ENCODE measurements at places on chromosomes 4 and X.

DNA sequence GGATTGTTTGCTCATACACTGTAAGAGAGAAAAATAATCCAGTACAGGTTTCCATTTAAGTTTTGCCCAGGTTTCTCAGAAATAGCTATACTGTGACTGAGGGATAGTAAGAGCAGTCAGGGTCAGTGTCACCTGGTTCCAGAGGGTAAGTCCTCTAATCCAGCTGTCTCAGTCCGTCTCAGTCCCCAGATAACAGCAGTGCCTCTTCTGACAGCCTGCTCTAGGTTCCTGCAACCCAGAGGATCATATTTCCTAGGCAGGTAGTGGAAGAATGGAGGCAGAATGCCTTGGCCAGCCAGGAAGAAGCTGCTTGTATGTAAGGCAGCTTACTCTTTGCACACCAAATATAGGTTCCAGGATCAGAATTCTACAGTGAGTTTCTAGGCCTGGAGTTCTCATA, 22.6 kb upstream of the GNRHR start:
- no peak for DNase-seq

DNA sequence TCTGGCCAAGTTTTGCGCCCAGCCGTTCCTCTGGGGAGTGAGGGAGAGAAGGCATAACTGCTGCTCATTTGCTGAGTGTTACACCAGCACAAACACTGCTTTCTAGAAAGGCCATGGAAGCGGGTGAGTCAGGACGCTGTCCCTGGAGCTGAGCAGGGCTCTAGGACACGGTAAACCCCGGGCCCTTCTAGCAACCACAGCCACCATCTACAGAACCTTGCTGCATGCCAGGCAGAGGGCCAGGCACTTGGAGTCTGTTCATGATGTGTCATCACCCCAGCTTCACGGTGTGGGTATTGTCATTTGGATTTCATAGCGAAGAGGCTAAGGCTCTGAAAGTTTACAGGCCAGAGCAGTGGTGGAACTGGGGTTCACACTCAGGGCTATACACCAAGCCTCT, 31.8 kb upstream of the C4orf50 start:
- DNase-seq: no peak

- DNase-seq: no peak
These were observed 365.2 kb downstream of the PRDM5 start for GRCh38 chr4:120557372-120557771.

- no peak for DNase-seq
These were observed 47.1 kb downstream of the FBXO8 start for GRCh38 chr4:174236359-174236758.

DNA sequence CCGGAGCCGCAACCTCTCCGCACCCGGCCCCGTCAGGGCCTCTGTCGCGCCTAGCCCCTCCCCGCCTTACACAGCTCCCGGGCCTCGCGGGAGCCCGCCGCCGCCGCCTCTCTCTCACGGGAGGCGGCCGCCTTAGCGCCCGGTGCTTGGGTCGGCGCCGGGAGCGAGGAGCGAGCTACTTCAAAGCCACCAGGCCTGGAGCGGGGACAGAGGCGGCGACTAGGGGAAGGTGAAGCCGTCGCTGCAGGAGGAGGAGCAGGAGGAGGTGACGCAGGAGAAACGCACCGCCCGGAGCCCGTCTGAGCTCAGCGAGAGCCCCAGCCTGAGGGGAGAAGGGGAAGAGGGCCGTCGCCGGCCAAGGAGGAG, 250 bp downstream of the USP9X start:
- DNase-seq: peak; percentile 57

GRCh38 chr4:146525754-146526153, 4.0 kb upstream of the SLC10A7 start:
- no peak for DNase-seq

- no peak for DNase-seq
These were observed 45.0 kb upstream of the ARHGEF6 start for GRCh38 chrX:136825771-136826170.

DNA sequence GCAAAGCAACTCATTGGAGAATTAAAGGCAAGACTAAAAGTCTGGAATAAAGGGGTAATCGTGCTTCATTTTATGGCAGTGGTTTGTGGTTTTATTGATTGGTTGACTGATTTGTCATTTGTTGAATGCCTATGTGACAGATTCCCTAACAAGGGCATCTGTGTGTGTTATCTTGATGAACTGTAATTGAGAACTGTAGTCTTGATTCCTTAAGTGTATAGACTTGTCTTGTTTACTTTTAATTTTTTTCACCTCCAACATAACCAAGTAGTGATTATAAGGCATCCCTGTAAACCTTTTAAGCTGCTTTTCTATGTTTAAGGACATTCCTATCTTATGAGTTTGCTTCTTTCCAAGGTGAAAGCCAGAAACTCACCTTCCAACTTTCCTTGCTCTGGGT, 216.0 kb upstream of the TAPT1 start:
- no peak for DNase-seq

- DNase-seq: no peak
These were observed 361.8 kb downstream of the PPP3CA start for GRCh38 chr4:100985576-100985975.

DNA sequence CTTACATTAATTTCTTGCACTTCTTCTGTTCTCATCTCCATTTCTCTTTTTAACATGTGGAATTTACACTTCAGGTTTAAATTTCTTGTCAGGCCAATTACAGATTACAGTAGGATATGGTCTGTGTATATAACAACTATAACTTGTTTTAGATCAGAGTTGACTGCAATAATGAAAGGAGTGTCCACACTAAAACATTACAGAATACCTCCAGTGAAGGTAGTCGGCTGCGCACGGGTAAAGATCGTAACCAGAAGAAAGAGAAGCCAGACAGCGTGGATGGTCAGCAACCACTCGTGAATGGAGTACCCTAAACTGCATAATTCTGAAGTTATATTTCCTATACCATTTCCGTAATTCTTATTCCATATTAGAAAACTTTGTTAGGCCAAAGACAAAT, 32.6 kb upstream of the FMR1NB start:
- no peak for DNase-seq

DNA sequence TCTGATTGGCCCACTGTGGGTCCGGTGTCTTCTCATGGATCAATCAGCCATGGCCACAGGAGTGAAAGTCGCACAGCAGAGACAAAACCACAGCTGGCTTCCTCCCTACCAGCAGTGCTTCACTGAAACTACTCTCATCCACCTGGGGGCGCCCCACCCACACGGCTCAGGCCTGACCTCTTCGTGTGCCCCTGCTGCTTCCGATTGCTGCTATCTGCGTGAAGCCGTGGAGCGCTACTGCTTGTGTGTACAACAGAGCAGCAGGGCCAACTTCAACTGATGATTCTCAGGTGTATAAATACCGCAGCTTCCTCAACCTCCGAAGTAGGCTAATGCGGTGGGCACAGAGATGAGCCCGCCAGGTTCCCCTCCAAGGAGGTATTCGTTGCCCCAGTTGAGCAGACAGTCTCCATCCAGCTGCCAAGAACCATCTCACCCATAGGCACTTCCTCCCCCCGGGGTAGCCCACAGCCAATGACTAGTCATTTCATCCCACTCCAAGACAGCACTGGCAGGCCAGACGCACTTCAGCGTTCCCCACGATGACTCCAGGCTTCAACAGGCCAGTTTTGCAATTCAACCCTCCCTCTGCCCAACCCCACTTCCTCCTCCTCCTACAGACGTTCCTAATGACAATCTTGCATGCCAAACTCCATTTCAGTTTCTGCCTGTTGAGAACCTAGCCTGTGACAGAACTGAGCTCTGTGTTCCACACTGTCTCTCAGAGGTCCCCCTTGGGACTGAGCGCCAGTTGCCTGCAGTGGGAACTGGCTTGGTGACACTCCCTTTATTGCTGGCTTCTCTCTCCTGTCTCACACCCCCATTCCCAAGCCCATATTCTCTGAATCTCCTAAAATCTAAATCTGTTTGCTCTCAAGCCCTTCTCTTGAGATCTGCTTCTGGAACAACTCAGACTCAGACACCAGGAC, 41.3 kb upstream of the ATP6AP2 start:
- peak; percentile 75 for DNase-seq

- no peak for DNase-seq
These were observed 110.6 kb downstream of the DTHD1 start for GRCh38 chr4:36392024-36392423.

- DNase-seq: no peak
These were observed 48.2 kb downstream of the GUCY1B1 start for GRCh38 chr4:155807021-155807420.

GRCh38 chrX:13670197-13670596, 17.3 kb downstream of the TCEANC start:
- no peak for DNase-seq

- no peak for DNase-seq
These were observed 19.7 kb upstream of the RNF212 start for GRCh38 chr4:1133033-1133432.

DNA sequence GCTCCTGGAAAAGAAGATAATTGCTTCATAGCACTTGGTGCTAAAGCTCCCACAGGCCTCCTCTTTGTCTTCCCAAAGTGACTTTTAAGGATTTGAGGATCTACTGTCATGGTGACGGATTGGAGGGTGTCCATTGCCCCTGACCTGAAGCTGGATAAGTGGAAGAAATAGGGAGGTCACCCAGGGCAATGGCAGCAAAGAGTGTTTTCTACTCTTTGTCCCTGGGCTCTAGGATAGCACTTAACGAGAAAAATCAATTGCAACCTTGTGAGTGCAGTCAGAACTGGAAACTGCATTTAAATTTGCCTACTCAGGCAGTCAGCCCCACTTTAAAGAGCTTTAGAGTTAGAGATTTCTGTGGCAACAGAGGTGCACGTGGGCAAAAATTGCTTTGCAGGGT, 43.7 kb upstream of the XK start:
- DNase-seq: no peak

DNA sequence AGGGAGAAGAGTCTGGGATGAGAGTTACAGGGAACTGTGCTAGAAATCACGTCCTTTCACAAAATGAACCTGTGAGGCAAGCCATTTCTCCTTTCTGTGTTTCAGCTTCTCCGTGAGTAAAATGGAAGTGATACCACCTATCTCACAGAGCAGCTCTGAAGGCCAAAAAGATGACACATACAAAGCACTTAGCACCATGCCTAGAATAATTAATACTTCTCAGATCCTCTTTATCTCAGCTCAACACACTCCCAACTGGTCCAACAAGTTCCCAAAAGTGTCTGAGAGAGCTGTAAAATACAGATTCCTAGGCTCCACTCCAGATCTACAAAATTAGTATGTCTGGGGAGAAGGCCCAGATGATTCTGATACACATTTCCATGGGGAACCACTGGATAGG, 38.3 kb downstream of the LHFPL1 start:
- no peak for DNase-seq

DNA sequence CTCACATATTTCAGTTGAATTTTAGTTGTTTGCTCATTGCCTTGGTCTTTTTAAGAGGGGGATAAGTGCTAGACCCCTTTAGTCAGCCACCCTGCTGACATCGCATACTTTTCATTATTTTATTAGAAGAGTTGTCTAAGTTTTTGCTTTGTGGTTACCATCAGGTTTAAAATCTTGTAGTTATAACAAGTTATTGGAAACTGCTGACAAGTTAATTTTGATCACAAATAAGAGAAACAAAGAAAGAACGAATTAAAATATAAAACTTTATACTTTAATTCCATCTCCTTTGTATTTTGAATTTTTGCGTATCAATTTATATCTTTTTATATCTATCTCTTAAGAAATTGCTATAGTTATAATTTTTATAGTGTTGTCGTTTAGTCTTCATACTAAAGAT, 679.7 kb downstream of the TECRL start:
- DNase-seq: no peak

DNA sequence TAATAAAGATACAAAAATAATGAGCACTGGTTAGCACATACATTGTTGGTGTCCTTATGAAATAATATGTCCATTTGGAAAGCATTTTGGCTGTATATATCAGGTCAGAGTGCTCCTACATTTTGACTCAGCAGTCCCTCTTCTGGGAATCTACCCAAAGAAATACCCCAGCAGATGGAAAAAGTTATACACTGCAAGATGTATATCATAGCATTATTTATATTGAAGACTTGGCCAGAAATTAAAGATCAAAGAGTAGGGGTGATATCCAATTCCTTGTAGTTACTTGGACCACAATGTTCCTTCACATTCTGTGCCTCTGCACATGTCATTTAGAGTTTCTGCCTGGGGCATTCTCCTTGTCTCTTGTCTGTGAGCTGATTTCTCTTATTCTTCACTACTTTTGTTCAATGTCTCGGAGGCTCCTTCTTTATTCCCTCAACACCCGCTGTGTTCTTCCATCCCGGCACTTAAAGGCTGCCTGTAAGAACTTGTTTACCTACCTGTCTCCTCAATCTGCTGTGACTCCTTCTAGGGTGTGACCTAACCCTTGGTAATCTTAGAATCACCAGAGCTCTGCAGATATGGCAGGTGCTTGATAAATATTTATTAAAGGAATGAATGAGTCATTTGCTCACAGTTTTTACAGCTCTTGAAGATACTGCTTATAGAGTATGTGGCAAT, 3.1 kb upstream of the TSPAN5 start:
- no peak for DNase-seq

All from stimulated activated naive CD8-positive, alpha-beta T cell treated with anti-CD3 and anti-CD28 coated beads, Interleukin-15, Interleukin-2, amounts not matched to agents 100 U/mL and 50 U/mL, for 24 hours (primary cell).